ENCODE measurements at places on chromosomes 1 and 21. TPM values are rescaled to one million over a fixed set of nuclear protein-coding genes. Genes with fewer than 3 reads are reported as not detected.

DNA sequence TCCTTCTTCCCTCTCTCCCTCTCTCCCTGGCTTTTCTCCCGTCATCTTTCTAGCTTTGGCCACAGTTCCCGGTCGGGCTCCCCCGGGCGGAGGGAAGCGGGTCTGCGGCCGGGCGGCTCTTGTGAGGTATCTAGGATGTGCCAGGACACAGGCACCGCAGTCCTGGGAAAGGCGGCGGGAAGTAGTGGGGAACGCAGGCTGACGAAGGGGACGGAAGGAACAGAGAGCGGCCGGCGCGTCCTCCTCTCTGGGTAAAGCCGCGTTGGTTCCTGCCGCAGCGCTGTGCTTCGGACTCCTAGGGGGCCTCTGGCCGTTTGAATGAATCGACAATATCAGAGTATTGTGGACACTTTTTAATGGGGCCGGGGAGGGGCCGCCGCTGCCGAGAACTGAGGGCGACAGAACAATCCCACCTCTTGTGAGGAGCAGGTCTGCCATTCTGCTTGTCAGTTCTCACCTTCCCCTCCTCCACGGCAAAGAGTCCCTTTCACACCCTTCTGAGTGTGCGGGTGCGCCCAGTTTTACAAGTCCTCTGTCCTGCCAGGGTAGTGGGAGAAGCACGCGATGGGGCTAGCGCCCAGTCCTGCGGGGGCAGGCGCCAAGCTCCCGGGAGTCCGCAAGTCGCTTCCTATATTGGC is 1.2 kb upstream of the LHX9 start:
- DNase-seq, result peak; percentile 89

DNA sequence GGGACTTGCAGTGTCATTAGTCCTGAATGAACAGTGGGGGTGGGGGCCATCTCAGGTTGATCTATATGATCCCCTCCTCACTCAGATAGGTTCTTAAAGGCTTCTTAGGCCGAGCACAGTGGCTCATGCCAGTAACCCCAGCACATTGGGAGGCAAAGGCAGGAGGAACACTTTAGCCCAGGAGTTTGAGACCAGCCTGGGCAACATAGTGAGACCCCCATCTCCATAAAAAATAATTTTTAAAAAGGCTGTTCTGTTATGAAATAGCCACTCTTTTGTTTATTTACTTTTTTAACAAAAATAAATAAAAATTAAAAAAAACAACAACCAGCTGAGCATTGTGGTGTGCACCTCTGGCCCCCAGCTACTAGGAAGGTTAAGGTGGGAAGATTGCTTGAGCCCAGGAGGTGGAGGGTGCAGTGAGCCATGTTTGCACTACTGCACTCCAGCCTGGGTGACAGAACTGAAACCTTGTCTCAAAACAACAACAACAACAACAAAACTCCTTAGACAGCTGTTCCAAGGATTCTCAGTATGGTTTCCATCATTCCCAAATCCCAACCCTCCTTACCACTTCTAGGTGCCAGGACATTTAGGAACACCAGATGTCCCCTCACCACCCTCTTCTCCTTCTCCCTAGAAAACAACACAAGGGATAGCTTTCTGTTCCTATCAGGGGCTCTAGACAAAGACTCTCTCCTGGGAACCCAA is 2.0 kb upstream of the TRAPPC3 start:
- no peak for DNase-seq

- no peak for DNase-seq
Observed at GRCh38 chr1:40818264-40818961, 34.8 kb downstream of the KCNQ4 start.

The LCE1F gene
- not detected for total RNA-seq

GRCh38 chr21:33945652-33946270 is 30.2 kb upstream of the ATP5PO start:
- DNase-seq, result no peak

DNA sequence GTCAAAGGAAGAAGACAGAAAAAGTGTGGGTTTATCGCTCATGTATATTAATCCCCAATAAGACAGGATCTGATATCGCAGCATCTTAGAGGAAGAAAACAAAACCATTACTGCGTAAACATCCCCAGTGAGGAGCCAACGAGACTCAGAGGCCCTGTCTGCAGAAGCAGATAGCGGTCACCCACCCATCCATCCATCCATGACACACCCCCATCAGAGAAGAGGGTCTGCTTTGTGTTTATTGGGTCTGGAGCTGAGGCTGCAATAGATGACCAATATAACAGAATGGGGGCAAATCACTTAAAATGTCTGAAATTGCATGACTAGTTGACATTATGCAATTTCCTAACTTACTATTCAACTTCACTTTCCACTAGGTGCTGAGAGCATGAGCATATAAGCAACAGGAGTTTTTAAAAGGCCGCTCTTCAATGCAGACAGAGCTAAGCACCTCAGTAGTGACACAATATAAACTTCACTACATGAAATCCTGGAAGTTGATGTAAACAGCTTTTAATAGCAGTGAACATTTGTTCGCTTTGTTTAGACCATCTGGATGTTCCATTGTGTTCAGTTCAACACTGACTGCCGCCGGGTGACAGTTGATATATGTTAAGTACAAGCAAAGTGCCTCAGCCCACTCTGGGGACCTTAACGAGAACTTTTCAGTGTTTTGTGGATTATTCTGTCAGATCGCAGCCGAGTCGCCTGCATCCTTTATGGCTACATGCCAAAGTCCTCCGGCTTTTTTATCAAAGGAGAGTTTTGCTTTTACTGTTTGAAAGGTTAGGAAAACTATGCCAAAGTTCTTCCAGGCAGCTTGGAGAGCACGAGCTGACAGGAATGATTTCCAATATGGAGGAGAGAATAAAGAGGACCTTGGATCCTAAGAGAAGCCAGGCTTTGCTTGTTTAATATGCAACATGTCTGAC is 167.5 kb downstream of the ZNF281 start:
- no peak for DNase-seq

DNA sequence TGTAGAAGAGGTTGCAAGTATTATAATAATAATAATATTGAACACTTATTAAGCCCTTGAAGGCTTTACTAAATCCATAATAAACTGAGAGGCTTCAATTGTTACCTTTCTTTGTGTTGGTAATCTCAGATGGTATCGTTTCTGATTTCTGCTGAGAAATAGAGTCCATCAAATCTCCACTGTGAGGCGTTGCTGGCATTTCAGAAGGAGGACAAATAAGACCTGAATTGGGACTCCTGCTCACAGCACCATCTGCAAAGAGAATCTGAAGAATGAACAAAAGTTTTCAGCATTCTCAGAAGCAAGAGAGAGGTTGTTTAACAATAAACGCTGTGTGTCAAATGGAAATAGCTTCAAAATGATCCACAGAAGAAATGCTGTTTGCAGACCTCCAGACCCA is 93.7 kb downstream of the WDR3 start:
- no peak for DNase-seq

GRCh38 chr1:61226791-61227567 is 144.6 kb downstream of the NFIA start:
- DNase-seq, result no peak

The ACOT11 gene
- 0.07 TPM for total RNA-seq

- DNase-seq, result no peak
Observed at GRCh38 chr1:63010913-63011660, 227.2 kb downstream of the ATG4C start.

The ZBTB8OS gene
- total RNA-seq, result 69.6 TPM

GRCh38 chr1:182629499-182630096 is 25.4 kb upstream of the RGS16 start:
- no peak for DNase-seq

GRCh38 chr1:173206816-173207568 is at the start of gene TNFSF4:
Gene TNFSF4, minus strand, starts transcription at chr1:173207331. Its CDS starts 155 bp downstream, at chr1:173207176.
- DNase-seq, result no peak

DNA sequence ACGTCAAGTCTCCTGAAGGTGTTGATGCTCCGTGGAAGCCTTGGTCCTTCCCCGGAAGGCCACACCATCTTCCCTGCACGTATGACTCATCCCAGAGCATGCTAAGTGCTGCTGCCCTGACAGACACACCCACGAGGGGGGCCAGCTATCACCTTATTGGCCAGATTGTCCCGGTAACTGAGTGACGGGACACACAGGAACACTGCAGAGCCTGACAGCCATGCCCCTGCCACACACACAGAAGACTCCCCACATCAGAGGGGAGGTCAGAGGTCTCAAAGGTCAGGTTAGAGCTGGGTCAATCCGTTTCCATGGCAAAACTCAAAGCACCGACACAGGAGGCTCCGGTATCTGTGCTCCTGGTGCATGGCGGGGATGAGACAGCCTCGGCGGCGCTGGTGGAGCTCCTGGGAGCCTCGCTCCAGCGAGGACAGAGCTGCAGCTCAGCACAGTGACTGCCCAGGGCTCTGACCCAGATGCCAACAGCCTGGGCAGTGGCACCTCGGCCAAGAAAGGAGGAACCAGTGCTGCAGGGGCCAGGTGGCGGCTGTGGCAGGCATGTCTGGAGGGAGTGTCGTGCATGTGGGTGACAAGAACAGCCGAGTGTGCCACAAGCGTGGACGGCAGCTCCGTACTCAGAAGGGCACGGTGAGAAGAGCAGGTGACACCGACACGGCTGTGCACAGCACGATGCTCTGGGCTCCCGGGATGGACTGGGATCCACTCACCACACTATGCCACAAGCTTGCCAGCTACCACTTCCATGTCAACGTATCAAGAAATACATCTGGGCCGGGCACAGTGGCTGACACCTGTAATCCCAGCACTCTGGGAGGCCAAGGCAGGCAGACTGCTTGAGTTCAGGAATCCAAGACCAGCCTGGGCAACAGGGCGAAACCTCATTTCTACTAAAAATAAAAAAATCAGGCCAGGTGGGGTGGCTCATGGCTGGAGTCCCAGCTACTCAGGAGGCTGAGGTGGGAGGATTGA is 14.8 kb upstream of the TMEM240 start:
- peak; percentile 30 for DNase-seq

GRCh38 chr1:78375996-78376395 is 114.8 kb upstream of the PTGFR start:
- no peak for DNase-seq
